Suprapubic skin (tissue), 4 donors: ENCODE measurements at places on chromosomes 7 and 10.

GRCh38 chr10:70057306-70057705 is 4.7 kb downstream of the MACROH2A2 start:
- H3K27me3 ChIP-seq, result peaks cover 19% of the 10 kb centered on the region
- no peak for DNase-seq
- H3K36me3 ChIP-seq, result no peaks in the 10 kb centered on the region
- H3K4me1 ChIP-seq, result peaks cover 15% of the 10 kb centered on the region
- no peak overlapping the region for H3K4me3 ChIP-seq

GRCh38 chr10:22615819-22616499 is 98.4 kb downstream of the PIP4K2A start:
- H3K4me3 ChIP-seq, result no peak overlapping the region
- DNase-seq, result no peak
- H3K27me3 ChIP-seq, result no peaks in the 10 kb centered on the region
- H3K27ac ChIP-seq, result peak overlapping the region; percentile 12

DNA sequence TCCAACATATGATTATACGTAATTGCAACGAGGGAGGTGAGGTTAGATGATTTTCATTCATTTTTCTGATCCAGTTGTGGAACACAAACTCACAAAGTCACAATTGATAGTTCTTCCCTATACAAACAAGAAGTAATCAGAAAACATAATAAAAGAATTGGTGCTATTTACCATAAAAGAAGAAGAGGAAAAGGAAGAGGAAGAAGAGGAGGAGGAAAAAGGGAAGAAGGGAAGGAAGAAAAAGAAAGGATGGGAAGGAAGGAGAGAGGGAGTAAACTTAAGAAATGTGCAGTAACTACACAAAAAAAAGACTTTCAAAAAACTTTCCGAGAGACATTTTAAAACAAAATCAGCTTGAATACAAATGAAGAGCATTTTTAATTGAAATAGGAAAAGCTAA is 65.0 kb downstream of the CCDC71L start:
- H3K4me3 ChIP-seq, result no peak overlapping the region
- H3K27me3 ChIP-seq, result no peaks in the 10 kb centered on the region
- no peaks in the 10 kb centered on the region for H3K4me1 ChIP-seq
- DNase-seq, result no peak
- H3K36me3 ChIP-seq, result no peaks in the 10 kb centered on the region

GRCh38 chr7:89813081-89813480 is 341.2 kb upstream of the STEAP1 start:
- H3K27me3 ChIP-seq, result no peaks in the 10 kb centered on the region
- no peaks in the 10 kb centered on the region for H3K4me1 ChIP-seq
- H3K4me3 ChIP-seq, result no peak overlapping the region
- H3K36me3 ChIP-seq, result no peaks in the 10 kb centered on the region
- no peak overlapping the region for H3K27ac ChIP-seq

- H3K27ac ChIP-seq, result no peak overlapping the region
- H3K36me3 ChIP-seq, result no peaks in the 10 kb centered on the region
Measured at GRCh38 chr7:111274857-111275256, 183.9 kb downstream of the LRRN3 start.

- no peaks in the 10 kb centered on the region for H3K27me3 ChIP-seq
- no peaks in the 10 kb centered on the region for H3K36me3 ChIP-seq
- H3K27ac ChIP-seq, result no peak overlapping the region
- DNase-seq, result no peak
- H3K4me1 ChIP-seq, result no peaks in the 10 kb centered on the region
- H3K4me3 ChIP-seq, result no peak overlapping the region
Measured at GRCh38 chr10:61701055-61701705, 38.5 kb downstream of the CABCOCO1 start.

DNA sequence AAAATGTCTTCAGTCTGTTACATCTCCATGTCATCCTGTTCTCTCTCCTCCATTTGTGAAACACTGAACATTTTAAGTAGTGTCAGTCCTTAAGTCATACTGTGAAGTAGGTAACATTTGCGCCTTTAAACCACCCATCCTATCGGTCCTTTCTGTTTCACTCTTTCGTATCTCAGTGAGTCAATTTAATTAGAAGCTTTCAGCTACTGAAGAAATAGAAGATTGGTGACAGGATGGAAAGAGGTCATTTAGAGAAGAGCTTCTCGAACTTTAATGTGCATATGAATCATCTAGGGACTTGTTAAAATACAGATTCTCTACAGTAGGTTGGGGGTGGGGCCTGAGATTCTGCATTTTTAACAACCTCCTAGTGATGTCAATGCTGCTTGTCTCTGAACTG is 113.4 kb downstream of the SRI start:
- H3K4me1 ChIP-seq, result no peaks in the 10 kb centered on the region
- H3K27me3 ChIP-seq, result no peaks in the 10 kb centered on the region
- no peak for DNase-seq
- H3K4me3 ChIP-seq, result no peak overlapping the region
- no peak overlapping the region for H3K27ac ChIP-seq

GRCh38 chr7:24212073-24212472 is 71.9 kb upstream of the NPY start:
- H3K36me3 ChIP-seq, result no peaks in the 10 kb centered on the region
- no peaks in the 10 kb centered on the region for H3K4me1 ChIP-seq
- DNase-seq, result no peak
- H3K27ac ChIP-seq, result no peak overlapping the region
- no peaks in the 10 kb centered on the region for H3K27me3 ChIP-seq

DNA sequence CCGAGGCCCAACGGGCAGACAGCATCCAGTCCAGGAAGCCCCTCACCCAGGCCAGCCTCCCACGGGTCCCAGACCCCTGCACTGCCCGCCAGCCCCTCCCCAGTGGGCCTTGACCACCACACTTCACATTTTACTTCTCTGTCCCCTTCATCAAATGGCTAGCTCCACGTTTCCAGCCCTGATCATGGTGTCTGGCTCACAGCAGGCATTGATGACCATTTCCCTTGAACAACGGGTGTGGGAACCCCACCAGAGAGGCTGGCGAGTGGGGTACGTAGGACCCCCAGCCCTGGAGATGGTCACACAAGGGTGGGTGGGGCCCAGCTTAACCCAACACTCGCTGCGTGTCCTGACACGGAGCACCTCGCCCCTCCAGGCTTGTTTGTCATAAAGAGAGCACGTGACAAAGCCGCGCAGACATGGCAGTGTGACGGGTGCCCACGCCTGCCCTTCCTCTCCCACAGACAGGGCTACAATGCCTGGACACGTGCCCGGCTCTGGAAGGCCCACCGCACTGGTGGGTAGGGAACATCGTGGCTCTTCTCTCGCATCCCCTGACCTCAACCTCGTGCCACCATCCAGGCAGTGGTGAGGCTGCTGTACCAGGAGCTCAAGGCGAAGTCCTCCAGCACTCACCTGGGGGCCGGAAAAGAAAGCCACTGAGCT is 267.7 kb downstream of the MAD1L1 start:
- peaks cover 10% of the 10 kb centered on the region for H3K36me3 ChIP-seq
- no peak overlapping the region for H3K27ac ChIP-seq
- no peak for DNase-seq
- H3K4me3 ChIP-seq, result no peak overlapping the region
- no peaks in the 10 kb centered on the region for H3K27me3 ChIP-seq

DNA sequence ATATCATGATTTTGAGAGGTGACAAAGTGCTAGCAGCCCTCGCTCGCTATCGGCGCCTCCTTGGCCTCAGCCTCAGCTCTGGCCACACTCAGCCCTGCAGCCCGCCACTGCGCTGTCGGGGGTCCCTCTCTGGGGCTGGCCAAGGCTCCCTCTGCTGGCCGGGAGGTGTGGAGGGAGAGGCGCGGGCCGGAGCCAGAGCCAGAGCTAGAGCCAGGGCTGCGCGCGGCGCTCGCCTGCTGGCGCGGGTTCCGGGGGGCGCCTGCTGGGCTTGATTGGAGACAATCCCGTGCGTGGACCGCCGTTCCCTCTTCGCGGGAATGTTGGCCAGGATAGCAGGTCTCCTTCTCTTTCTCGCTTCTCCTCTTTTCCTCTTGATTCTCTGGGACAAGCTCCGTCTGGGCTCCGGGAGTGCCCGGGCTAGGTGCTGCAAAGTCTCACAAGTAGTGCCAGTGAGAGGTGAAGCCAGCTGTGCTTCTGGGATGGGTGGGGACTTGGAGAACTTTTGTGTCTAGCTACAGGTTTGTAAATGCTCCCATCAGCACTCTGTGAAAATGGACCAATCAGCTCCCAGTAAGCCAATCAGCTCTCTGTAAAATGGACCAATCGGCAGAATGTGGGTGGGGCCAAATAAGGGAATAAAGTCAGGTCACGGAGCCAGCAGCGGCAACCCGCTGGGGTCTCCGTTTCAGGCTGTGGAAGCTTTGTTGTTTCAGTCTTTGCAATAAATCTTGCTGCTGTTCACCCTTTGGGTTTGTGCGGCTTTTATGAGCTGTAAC is 43.4 kb upstream of the ELMO1 start:
- H3K27ac ChIP-seq, result no peak overlapping the region
- no peak for DNase-seq
- no peak overlapping the region for H3K4me3 ChIP-seq
- H3K4me1 ChIP-seq, result no peaks in the 10 kb centered on the region
- H3K36me3 ChIP-seq, result no peaks in the 10 kb centered on the region

GRCh38 chr10:49465736-49466135 is 69.8 kb upstream of the DRGX start:
- H3K36me3 ChIP-seq, result peaks cover 68% of the 10 kb centered on the region
- H3K27ac ChIP-seq, result no peak overlapping the region
- H3K4me1 ChIP-seq, result no peaks in the 10 kb centered on the region
- H3K4me3 ChIP-seq, result no peak overlapping the region
- DNase-seq, result no peak

- H3K27ac ChIP-seq, result no peak overlapping the region
- H3K4me3 ChIP-seq, result no peak overlapping the region
- no peak for DNase-seq
- H3K27me3 ChIP-seq, result no peaks in the 10 kb centered on the region
Measured at GRCh38 chr7:80458822-80459725, 52.8 kb downstream of the GNAT3 start.

- no peak overlapping the region for H3K27ac ChIP-seq
- no peaks in the 10 kb centered on the region for H3K36me3 ChIP-seq
- no peaks in the 10 kb centered on the region for H3K4me1 ChIP-seq
- H3K27me3 ChIP-seq, result no peaks in the 10 kb centered on the region
- no peak overlapping the region for H3K4me3 ChIP-seq
Measured at GRCh38 chr10:48541144-48541795, 63.6 kb downstream of the ARHGAP22 start.

DNA sequence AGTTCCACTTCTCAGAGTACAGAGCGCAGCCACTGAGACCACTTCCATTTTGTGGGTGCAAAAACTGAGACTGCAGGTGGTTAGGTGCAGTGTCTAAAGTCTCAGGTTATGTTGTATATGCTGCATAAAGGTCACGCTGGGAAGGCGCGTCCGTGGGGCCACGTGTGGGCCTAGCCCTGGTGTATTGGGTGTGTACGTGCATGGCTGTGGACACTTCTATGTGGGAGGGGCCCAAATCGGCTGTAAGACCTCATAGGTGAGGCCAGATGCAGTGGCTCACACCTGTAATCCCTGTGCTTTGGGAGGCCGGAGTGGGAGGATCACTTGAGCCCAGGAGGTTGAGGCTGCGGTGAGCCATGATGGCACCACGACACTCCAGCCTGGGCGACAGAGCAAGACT is 37.7 kb downstream of the GRID2IP start:
- H3K36me3 ChIP-seq, result no peaks in the 10 kb centered on the region
- no peaks in the 10 kb centered on the region for H3K27me3 ChIP-seq
- no peak for DNase-seq
- H3K4me1 ChIP-seq, result peaks cover 5% of the 10 kb centered on the region

GRCh38 chr10:31599626-31600504 is 280.8 kb downstream of the ZEB1 start:
- no peak overlapping the region for H3K27ac ChIP-seq
- DNase-seq, result no peak
- H3K4me1 ChIP-seq, result peaks cover 22% of the 10 kb centered on the region
- no peaks in the 10 kb centered on the region for H3K36me3 ChIP-seq

DNA sequence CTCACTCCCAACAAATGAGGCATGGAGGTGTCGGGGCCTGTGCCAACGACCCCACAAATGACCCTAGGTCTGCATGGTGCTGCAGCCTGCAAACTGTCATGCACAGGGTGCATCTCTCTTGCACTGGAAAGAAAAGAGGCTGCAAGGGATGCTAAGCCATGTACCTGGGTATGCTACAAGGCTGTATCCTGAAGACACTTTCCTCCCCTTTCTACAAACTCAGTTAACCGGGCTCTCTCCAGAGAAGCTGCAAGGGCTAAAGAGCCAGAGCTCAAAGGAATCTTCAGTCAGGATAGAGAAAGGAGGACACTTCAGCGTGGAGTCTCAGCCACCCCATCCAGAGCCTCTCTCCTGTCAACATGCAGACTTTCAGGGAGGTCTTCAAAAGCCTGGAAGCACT is 449.0 kb downstream of the GRID1 start:
- no peak for DNase-seq
- no peak overlapping the region for H3K4me3 ChIP-seq
- no peaks in the 10 kb centered on the region for H3K4me1 ChIP-seq
- H3K27me3 ChIP-seq, result no peaks in the 10 kb centered on the region
